Activated CD8-positive, alpha-beta memory T cell treated with anti-CD3 and anti-CD28 coated beads for 1 hour (primary cell): ENCODE measurements at places on chromosomes 11 and 22.

DNA sequence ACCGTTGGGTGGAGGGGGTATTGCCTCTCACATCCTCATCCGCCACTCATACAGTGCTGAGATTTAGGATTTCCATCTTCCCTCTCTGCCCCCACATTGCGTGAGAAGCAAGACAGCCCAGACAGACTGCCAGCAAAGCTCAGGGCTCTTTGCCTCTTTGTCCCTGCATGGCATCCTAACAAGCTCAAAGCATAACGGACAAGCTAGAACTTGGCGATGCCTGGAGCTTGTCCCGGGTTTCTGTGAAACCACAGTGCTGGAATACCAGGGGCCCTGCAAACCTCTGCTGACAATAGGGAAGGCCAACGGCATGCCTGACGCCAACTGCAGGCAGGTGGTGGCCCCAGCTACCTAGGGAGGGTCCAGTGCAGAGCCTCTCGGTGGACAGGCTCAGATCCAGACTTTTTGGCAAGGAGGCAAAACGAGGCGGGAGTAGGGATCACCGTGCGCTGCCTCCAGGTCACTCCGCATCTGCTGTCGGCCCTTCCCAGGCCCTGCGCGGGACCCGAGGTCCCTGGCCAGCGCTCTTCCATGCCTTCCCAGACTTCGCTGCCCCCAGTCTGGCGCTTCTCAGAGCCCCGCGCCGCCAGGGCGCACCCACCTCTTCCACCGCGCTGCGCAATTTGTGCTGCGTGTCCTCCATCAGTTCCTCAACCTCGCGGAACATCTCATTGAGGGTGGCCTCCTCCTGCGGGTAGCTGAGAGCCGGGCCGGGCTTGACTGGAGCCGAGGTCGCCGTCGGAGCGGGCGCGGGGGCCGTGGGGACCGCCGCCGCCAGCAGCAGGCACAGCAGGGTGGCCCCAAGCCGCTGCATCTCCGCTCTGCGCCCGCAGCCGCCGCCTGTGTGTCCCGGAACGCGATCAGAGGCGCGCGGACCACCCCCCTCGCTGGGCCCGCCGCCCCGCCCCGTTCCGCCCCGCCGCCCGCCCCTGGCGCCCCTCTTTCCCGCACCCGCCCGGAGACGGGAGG lies at the start of gene DKK3:
TSS of gene DKK3 (minus strand) at position 858 of the 969 bp plus-strand sequence. CDS start at position 814, 44 bp downstream.
- DNase-seq, result no peak

- DNase-seq, result no peak
Measured at GRCh38 chr22:41976961-41977566, 7.8 kb downstream of the SEPTIN3 start.

GRCh38 chr22:24433828-24434470 lies 6.5 kb downstream of the ADORA2A start:
- DNase-seq, result no peak

GRCh38 chr22:38032681-38033521 lies 24.3 kb upstream of the PICK1 start:
- DNase-seq, result no peak

- no peak for DNase-seq
Measured at GRCh38 chr22:27616033-27616432, 185.5 kb downstream of the MN1 start.

GRCh38 chr22:17830043-17830961 lies 56.0 kb upstream of the BID start:
- DNase-seq, result peak; percentile 32

- DNase-seq, result no peak
Measured at GRCh38 chr11:27178859-27179258, 138.2 kb downstream of the BBOX1 start.

GRCh38 chr11:100788561-100789295 lies 101.6 kb downstream of the ARHGAP42 start:
- no peak for DNase-seq

DNA sequence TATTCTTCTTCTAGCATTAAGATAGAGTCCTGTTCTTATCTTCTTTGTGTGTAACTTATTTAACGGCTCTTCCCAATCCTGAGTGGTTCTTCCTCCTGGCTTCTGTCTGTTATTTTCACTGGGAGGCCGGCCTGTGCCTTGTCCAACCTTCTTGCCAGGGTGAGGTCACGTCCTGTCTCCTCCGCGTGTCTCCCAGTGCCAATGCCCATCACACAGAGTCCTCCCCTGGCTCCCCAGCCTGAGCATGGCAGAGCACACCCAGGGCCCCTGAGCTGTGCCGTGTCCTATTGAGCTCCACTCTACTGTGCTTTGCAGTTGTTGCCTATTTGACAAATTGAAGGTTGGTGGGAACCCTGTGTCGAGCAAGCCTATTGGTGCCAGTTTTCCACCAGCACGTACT lies 487.3 kb downstream of the BRD1 start:
- no peak for DNase-seq

- DNase-seq, result no peak
Measured at GRCh38 chr11:119937412-119937811, 200.5 kb downstream of the TRIM29 start.

- DNase-seq, result no peak
Measured at GRCh38 chr11:65321828-65322485, 7.3 kb downstream of the CDC42EP2 start.

DNA sequence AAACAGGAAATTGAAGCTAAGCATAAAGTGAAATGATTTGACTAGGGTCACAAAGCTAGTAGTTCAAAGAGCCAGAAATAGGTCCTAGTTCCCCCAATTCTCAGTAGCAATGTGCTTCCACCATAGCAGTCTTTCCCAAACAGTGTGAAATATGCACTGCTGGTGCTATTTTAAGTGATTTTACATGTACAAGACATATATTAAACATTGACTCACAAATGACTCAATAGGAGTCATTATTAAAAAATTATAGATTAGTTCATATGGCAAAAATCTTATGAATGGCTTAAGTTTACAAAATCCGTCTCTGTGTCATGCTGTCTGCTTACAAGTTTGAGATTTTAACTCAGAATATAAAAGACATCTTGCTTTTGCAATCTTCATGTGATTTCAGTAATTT lies 21.4 kb downstream of the KIF18A start:
- DNase-seq, result no peak

DNA sequence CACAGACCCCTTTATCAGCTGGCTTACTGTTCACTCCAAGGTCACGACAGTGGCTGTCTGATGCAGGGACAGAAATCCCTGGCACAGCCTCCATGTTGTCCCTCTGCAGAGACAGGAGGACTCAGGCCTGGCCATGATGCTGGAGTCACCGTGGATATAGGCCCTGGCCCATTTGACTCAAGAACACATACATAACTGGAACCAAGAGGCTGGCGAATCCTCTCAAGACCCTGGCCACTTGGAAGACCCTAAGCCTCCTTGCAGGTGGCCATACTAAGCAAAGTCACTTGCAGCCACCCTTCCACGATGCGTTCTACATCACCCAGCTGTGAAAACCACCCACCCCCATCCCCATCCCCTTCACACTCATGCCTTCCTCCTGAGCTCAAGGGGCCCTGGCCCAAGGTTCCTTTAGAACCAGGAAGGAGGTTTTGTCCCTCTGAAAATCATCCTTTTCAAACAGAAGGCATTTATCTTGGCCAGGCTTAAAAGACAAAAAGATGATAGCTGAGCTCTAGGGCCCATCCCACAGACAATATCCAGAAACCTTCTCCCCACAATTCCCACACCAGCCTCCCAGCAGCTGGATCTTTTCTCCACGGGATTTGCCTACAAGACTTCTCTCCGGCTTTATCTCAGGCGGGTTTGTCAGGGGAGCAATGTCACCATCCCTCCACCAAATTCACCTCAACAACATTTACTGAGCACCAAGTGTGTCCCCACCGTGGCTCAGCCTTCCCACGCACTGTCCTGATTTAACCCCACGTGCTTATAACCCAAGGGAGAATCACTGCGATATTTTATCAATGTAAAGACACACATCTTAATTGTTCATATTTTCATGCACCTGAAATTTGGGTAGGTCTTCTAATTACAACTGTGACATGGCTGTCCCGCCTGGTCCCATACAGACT lies 123.4 kb upstream of the SERPIND1 start:
- no peak for DNase-seq

DNA sequence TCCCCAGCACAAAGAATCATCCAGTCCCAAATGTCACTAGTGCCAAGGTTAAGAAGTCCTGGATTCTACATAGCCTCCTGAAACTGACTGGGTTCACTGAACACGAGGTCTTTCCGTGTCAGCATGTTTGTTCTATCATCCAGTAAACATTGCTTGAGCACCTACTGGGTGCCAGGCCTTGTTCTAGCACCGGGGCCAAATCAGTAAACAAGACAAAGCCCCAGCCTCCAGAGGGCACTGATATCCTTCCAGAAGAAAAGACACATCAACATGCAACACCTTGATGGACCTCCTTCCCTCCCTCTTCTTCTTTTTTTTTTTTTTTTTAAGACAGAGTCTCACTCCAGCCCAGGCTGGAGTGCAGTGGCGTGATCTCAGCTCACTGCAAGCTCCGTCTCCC lies 26.9 kb downstream of the TPST2 start:
- DNase-seq, result no peak

DNA sequence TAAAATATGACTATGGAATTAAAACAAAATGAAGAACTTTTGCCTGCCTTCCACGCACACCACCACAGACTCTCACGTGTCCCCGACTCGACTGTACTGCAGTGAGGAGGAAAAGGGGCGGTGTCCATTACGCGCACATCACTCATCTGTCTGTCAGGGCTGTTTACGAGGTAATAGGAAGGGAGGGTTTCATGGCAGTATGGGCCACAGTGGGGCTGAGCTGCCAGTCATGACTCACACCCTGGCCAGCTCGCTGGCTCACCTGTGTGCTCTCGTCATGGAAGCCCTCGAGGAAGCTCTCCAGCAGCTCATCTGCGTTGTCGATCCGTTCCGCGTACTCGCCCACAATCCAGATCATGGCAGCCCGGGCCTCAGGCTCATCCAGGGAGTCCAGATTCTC lies 33.5 kb upstream of the RASL10A start:
- no peak for DNase-seq

DNA sequence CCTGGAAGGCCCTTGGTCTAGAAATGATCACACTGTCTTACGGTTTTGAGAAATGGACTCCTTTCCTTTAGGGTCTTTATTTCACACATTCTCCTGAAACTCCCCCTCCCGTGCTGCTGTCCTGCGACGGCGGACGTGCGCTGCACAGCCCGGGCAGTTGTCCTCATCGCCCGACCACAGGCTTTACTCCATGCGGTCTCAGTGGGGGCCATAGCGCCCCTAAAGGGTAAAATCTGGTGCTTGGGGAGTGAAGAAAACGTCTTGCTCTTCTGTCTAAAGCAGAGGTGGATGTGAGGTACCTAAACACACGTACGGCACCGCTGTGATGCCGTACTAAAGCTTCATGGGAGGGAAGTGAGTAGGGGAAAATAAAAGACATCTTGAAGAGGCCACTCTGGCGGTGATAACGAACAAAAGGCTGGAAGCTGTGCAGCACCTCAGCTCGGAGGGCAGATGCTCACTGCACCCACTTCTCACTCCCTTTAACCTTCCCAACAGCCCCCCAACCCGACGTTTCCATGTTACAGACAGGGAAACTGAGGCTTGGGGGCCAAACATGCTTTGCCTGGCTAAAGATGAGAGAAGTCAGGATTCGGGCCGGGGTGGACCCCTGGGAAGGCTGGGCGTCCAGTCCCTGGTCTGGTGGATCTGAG lies 22.6 kb downstream of the MPPED1 start:
- no peak for DNase-seq

- DNase-seq, result no peak
Measured at GRCh38 chr11:22559416-22559815, 66.2 kb downstream of the FANCF start.

GRCh38 chr11:95910638-95911368 lies 13.1 kb downstream of the MTMR2 start:
- no peak for DNase-seq

DNA sequence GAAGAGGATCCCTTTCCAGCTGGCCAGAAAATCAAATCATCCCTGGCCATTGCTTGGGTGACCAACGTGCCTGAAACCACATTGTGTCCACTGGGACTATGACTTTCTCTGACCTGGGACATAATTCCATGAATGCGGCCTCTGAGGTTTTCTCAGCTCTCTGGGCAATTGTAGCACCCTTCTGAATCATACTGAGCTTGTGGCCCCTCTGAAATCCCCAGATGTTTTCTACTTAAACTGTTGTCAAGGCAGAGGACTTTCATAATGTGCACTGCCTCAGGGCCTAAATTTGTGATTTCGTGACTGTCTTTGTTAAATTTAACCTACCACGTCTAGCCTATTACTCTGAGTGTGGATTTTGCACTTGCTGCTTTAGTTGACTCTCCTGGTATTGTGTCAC lies 321.1 kb upstream of the PLET1 start:
- DNase-seq, result no peak

- DNase-seq, result no peak
Measured at GRCh38 chr11:128840137-128840536, 27.0 kb downstream of the KCNJ1 start.

GRCh38 chr22:30169002-30169401 lies 77.6 kb downstream of the LIF start:
- no peak for DNase-seq

DNA sequence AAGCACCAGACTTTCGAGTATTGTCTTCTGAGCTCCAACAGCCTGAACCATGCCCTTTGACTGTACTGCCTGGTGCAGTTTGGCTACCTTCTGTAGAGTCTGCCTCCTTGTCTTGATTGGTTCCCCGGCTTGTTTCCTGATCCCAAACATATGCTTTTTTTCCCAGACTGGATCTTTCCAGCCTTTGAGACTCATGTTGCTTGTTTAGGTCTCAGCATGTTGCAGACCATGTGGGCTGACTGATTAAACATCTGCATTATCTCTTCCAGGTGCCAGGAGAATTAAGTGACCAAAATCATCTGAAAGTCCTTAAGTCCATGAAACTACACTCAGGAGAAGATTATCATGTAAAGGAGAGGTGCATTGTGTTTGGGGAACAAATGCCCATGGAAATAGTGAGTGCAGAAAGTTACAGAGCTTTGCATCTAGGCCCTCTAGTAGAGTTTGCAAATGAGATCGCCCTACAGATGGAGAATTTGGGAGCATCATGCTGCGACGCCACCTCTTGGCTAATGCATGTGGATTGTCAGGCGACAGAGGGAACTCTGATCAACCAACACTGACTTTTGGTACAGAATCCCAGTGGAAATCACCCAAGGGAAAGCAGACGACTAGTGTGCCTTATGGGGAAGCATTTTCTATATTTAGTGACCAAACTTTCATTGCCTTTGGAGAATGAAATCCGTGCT lies 188.8 kb downstream of the BLID start:
- no peak for DNase-seq

DNA sequence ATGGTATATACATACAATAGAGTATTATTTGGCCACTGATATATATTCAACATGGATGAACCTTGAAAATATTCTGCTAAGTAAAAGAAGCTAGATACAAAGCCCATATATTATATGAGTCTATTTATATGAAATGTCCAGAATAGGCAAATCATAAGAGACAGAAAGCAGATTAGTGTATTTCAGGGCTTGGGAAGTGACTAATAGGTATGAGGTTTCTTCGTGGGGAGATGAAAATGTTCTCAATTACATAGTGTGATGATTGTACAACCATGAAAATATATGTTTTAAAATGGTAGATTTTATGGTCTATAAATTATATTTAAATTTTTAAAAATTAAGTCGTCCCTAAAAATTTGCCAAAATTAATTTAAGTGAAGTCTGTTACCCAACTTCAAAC lies 92.2 kb downstream of the STK33 start:
- DNase-seq, result no peak
